AG04449 (cell line): ENCODE measurements at places on chromosomes 7 and 10.

GRCh38 chr7:29748286-29749099 lies 57.8 kb upstream of the WIPF3 start:
- peak; percentile 10 for DNase-seq

- DNase-seq: no peak
Observed at GRCh38 chr10:95475003-95475383, 86.2 kb downstream of the SORBS1 start.

DNA sequence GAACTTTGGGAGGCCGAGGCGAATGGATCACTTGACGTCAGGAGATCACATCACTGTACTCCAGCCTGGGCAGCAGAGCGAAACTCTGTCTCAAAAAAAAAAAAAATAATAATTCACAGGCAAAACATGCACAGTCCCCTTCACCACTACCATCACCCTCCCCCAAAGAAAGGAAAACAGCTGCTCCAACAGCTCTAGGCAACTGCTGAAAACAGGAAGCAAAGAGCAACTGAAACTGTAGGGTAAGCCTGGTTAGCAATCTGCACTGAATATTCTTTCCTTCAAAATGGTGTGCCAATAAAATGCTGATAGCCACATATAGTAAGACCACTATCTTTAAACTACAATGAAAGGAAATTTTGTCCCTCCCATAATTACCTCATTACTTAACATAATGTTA lies 11.8 kb downstream of the NT5C2 start:
- DNase-seq: no peak

- DNase-seq: no peak
Observed at GRCh38 chr10:78859266-78859665, 209.5 kb upstream of the ZMIZ1 start.

- DNase-seq: no peak
Observed at GRCh38 chr7:101558742-101559325, 70.3 kb downstream of the MYL10 start.

DNA sequence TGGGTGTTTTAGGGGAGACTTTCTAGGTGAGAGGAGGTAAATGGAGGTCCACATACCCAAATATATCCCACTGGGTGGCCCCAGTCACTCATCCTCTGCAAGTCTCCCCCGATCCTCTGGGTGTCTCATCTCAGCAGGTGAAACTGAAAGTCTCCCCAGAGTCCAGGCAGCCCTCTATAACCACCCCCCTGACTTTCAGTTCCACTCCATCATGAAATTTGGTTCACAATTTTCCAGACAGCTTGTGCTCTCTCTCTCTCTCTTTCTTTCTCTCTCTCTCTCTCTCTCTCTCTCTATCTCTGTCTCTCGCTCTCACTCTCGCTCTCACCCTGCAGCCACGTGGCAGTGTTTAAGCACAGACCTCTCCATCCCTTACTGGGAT lies 56.7 kb upstream of the ELN start:
- DNase-seq: no peak

DNA sequence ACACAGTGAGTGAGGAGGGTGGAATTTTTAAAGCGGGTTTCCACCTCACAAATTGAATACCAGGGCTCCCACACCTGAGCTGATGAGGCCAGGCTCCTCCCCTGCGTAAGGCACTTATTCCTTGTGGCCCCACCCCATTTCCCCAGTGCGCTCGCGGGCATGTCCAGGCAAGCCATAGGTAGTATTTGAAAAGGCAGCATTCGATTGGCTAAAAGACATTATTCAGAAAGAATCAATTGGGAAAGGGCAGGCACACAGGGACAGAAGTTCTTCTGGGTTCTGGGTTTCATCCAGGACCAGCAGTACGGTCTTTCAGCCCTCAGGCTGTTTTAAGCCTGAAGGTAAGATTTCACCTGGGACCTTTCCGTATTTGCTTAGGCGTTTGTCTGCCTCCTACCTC lies 222.3 kb downstream of the BBS9 start:
- no peak for DNase-seq

GRCh38 chr7:39415091-39415787 lies 151.0 kb upstream of the YAE1 start:
- no peak for DNase-seq

- no peak for DNase-seq
Observed at GRCh38 chr7:84139986-84140729, 54.4 kb downstream of the SEMA3A start.

DNA sequence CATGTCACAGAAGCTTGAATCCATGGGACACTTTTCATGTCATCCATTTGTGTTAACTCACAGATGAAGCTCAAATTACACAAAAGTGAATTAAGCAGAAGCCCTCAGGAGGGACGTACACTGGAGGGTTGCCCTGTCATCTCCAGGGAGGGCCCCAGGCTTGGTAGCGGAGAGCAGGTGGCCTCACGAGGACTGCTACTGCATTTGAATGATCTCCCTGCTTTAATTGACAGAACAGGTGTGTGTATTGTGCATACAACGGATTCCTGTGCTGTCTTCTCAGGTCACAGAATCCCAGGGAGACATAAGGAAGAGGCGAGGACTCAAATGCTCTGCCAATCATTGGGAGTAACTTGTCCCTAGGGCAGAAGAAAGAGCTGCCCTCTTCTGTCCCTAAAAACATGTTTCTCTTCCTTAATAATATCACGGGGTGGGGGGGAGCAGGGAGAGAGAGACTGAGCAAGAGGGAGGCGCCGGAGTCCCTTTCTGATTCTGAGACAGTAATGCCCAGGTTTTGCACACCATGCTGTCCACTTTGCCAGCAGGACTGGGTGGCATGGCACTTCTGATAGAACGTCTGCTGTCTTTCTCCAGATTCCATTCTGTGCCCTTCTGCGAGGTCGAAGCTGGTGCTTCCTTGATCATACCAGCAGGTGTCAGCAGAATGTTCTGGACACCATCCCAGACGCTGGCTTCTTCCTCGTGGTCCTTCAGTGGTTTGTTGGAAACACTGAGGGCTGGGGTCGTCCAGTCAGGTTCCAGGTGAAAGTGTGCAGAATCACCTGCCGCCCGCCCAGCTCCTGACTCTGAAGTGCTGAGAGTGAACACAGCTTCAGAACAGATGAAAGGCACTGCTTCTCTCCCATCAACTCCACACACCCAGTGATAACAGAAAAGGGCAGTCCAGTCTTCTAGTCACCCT lies 26.2 kb upstream of the RASGEF1A start:
- DNase-seq: no peak

- no peak for DNase-seq
Observed at GRCh38 chr7:107924841-107925504, 34.0 kb downstream of the DLD start.

DNA sequence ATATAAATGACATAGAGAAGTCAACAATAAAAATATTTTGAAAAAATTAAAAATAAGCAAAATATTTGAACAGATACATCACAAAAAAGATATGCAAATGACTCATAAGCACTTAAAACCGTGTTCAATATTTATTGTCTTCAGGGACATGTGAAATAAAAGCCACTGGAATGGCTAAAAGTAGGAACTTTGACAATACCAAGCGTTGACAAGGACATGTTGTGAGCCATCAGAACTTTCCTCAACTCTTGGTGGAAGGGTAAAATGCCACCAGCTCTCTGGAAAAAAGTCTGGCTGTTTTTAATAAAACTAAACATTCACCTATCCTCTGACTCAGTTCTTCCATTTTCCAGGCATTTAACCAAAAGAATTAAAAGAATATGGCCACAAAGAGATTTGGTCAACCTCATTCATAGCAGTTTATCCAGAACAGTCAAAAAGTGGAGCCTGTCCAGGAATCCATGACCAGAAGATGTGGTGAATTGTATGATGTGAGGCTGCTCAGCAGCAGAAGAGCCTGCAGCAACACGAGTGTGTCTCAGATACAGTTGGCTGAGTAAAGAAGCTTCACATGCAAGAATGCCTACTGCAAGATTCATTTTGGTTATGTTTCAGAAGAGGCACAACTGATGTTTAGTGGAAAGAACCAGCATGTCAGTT lies 7.1 kb upstream of the KLF6 start:
- DNase-seq: no peak
